Ovary (tissue), 10 donors: ENCODE measurements at places on chromosomes 5 and 9. TPM values are rescaled to one million over a fixed set of nuclear protein-coding genes. Genes with fewer than 3 reads are reported as not detected.

Gene ANKDD1B
- total RNA-seq: not detected

Gene SUSD3
- total RNA-seq: 44.3 TPM

DNA sequence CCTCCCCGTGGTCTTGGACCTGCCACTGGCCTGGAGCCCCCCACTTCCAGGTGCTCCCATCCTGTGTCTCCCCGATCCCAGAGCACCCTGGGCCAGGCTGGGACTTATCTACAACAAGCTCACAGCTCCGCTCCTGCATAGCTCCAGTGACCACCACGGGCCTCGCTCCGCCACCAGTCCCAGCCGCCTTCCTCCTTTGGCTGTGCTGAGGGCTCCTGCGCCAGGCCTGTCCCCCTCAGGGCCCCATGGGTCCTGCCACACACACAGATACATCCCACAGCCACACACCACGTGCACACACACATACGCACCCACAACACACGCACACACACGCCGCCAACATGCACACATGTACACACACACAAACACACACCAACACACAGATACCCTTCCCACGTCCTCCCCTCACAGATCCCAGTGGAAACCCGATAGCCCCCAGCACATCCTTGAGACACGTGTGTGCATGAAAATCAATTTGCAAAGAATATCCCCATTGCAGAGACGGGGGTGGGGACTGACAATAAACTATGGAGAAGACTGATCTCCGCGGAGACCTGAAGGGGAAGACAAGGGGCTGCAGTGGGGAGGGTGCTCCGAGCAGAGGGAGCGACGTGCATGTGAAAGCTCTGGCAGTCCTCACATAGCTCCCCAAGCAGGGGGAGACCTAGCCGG, 18.5 kb upstream of the LAMC3 start:
- no peak for DNase-seq

Gene MLANA
- not detected for total RNA-seq

- DNase-seq: no peak
Measured at GRCh38 chr5:133785182-133785581, 172.8 kb upstream of the FSTL4 start.

Gene C9
- 0.84 TPM for total RNA-seq

- no peak for DNase-seq
Measured at GRCh38 chr5:122882831-122883230, 37.4 kb downstream of the SNX24 start.

DNA sequence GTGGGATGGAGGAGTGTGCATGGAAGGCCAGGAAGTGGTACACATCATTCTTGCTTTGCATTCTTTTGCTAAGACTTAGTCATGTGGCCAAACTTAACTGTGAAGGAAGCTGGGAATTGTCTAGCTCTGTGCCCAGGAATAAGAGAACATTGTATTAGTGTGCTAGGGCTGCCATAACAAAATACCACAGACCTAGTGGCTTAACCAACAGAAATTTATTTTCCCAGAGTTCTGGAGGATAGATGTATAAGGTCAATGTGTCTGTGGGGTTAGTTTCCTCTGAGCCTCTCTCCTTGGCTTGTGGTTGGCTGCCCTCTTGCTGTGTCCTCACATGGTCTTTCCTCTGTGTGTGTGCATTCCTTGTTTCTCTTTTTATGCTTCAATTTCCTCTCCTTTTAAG, 32.4 kb downstream of the NNT start:
- DNase-seq: no peak

Gene CDC20B
- total RNA-seq: not detected

GRCh38 chr5:33400675-33401074, 40.1 kb upstream of the TARS1 start:
- DNase-seq: no peak

- peak; percentile 82 for DNase-seq
Measured at GRCh38 chr9:81686614-81687520, 2.5 kb downstream of the TLE1 start.

Gene CWC27
- total RNA-seq: 18.9 TPM

Gene GCNT4
- total RNA-seq: 0.95 TPM

GRCh38 chr9:106532306-106533015, 330.5 kb upstream of the ZNF462 start:
- no peak for DNase-seq

DNA sequence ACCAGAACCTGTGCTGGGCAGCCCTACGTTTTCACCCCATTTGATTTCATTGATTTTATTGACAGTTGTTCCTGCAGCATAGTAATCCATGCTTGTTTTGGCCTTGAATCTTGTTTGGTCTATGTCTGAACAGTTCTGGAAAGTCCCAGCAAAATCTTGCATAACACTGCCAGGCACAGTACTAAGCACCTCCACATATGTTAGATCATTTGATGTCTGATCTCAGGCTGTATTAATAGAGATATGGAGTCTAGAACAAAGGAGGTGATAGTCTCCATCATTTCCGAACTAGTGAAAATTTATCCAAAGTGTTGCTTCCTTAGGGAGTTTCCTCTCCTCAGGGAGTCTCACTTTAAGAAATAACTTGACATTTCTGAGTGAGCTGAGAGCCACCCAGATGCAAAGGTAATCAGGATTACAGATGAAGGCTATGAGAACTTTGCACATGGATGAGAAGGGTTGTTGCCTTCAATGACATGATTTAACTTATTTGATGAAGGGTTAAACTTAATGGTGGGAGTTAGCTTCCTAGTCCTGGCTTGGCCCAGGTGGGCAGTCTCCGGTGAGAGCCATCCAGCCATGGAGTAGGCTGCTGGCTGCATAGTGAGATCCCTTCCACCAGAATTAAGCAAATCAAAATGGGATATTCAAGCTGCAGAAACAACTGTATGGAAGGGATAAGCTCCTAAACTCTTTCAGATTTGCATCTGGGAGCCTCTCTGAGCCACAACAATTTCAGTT, 173.8 kb upstream of the MVB12B start:
- DNase-seq: no peak

Gene TAS2R1
- not detected for total RNA-seq

Gene SLC9A3
- 1.7 TPM for total RNA-seq

GRCh38 chr9:25557645-25558300, 120.5 kb downstream of the TUSC1 start:
- DNase-seq: no peak

- no peak for DNase-seq
Measured at GRCh38 chr9:76560481-76560922, 101.5 kb downstream of the GCNT1 start.

DNA sequence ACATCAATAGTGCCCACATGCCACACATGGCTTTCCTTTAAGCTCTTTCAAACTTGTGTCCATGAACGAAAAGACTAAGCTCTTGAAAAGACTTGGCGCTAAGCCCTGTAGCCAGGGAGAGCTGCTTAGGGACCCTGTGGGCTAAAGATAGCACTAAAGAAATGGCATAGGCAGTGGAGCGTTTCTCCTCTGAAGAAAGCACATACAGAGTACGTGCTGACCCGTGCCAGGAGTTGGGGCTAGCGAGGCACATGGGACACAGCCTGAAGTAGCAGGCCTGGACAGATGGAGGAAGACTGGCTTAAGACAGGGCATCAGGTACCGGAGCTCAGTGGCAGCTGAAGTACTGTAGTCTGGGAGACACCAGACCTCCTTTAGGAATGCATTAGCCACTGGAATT, 39.7 kb downstream of the ADGRV1 start:
- no peak for DNase-seq
